SK-MEL-5 (cell line): ENCODE measurements at places on chromosomes 7 and 10. TPM values are rescaled to one million over a fixed set of nuclear protein-coding genes. Genes with fewer than 3 reads are reported as not detected.
A peak's percentile ranks its signal among the peaks of the same experiment; 100 is the strongest.

GRCh38 chr10:76333796-76334195 lies 902.4 kb downstream of the LRMDA start:
- DNase-seq, result no peak

GRCh38 chr7:28104041-28104541 lies 76.5 kb downstream of the JAZF1 start:
- no peak for DNase-seq

GRCh38 chr10:80894311-80894791 lies 356.6 kb downstream of the SH2D4B start:
- no peak for DNase-seq

- no peak for DNase-seq
Measured at GRCh38 chr7:96495751-96496216, 173.9 kb upstream of the SLC25A13 start.

GRCh38 chr10:124725171-124725631 lies 19.0 kb downstream of the FAM53B start:
- no peak for DNase-seq

DNA sequence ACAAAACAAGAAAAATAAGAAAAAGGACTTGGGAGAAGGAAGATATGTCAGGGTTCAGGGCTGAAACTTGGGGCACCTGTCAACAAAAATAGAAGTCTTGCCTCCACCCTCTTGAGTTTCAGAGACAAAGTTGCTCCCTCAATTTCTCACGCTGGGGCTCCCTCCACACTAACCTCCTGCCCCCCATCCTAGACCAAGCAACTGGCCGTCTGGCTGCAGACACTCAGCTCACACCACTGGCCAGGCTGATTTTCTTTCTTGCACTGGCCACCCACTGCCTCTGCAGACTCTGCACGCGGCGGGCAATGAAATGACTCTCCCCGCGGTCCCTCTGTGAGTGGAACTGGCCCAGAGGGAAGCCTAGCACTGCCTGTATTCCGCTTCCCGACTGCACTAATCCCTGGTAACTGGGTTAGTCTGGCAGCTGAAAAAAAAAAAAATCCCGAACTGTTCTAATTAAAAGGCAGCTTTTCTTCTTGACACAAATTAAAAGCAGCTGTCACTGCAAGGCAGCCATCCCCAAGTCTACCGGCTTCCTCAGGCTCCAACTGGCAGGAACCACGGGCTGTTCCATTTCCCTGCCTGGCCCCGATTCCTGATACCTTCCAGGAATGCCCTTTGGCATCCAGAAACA lies 83.5 kb downstream of the SPDYE5 start:
- no peak for DNase-seq

DNA sequence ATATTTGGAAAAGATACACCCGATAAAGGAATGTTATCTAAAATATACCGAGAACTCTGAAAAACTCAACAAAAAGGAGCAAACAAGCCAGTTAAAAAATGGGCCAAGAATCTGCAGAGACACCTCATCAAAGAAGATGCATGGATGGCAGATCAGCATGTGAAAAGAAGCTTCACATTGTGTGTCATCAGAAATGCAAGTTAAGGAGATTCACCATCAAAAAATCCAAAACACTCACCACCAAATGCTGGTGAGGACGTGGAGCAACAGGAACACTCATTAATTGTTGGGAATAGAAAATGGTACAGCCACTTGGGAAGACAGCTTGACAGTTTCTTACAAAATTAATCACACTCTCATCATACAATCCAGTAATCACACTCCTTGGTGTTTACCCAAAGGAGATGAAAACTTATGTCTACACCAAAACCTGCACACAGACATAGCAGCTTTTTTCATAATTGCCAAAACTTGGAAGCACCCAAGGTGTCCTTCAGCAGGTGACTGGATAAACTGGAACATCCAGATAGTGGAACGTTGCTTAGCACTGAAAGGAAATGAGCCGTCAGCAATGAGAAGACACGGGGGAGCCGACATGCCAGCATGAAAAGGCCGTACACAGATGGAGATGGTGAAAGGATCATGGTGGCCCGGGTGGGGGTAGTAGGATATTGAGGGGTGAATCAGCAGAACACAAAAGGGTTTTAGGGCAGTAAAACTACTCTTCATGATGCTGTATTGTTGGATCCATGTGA lies 27.9 kb upstream of the PWWP2B start:
- DNase-seq, result no peak

DNA sequence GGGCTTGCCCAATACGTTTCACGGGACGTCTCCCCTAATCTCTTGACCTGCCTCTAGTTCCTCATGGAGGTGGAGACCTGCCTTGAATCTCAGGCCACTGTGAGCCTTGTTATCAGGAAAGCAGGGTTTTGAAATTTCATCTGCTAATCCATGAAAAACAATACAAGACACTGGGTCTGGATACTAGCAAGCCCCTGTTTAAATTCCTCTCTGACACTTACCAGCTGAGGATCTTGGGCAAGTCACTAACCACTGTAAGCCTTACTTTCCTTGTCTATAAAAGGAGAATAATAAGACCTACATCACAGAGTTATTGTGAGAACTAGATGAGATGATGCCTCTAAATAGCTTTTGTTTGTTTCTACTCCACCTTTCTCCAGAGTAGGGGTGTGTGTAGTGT lies 303.6 kb downstream of the FGFR2 start:
- DNase-seq, result no peak

- no peak for DNase-seq
Measured at GRCh38 chr7:77752016-77752415, 46.2 kb downstream of the TMEM60 start.

GRCh38 chr7:91767820-91768219 lies 112.7 kb downstream of the MTERF1 start:
- no peak for DNase-seq

- peak; percentile 17 for DNase-seq
Measured at GRCh38 chr10:126349101-126349500, 39.2 kb downstream of the ADAM12 start.

DNA sequence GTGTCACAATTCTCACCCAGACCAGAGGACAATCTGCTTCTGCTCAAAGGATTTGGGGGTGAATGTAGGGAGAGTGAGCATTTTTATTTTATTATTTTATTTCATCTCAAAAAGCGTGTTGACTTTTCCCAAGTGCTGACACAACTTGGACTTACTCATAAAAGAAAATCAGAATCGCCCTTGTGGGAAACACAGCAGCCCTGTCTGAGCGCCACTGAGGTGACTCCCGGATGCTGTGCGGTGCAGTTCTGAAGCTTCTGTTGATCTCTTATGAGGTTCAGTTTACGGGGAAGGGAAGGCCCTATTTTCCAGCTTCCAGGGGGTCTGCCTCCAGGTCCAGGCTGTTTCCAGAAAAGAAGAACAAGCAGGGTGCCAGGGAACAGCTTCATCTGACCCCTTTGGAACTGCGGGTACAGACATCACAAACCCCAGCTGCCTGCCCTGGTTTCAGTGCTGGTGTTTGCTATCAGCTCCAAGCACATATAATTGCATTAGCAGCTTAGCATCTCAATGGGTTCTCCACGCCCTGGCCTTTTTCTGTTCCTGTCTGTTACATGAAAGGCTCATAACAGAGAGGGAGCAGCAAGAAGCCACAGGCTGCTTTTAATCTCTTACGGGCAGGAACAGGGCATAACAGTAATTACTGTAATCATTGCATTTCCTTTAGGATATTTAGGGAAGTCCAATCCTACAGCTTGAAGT lies 52.4 kb downstream of the PARP12 start:
- DNase-seq, result no peak

- DNase-seq, result no peak
Measured at GRCh38 chr7:11298220-11298619, 324.5 kb downstream of the PHF14 start.

DNA sequence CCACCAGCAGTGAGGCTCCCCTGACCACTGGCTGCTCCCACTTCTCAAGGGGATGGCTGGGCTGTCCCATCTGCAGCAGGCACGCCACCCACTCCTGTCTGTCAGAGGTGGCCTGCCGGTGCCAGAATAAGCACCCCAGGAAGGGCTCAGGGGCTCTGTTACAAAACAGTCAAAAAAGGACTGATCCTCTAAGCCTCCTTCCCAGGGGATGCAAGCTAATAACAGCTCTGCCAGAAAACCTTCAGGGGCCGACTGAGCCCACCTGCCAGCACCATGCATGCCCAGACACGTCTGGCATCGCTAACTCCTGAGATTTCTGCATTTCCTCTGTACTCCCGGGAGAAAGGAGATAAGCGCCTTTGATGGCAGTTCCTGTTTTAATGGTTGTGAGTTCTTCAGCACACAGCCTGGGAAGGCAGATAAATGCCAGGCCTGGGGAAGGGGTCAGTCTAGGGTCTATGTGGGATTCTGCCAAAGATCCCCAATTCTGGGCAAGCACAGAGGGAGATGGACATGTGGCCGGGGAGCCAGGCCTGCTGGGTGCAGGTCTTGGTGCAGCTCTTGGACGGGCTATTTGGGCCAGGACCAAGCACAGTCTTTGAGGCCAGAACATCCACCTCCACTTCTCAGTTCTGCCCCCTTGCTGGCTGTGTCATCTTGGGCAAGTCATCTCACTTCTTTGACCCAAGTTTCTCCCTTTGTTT lies 128.4 kb downstream of the ARHGAP22 start:
- DNase-seq, result no peak

DNA sequence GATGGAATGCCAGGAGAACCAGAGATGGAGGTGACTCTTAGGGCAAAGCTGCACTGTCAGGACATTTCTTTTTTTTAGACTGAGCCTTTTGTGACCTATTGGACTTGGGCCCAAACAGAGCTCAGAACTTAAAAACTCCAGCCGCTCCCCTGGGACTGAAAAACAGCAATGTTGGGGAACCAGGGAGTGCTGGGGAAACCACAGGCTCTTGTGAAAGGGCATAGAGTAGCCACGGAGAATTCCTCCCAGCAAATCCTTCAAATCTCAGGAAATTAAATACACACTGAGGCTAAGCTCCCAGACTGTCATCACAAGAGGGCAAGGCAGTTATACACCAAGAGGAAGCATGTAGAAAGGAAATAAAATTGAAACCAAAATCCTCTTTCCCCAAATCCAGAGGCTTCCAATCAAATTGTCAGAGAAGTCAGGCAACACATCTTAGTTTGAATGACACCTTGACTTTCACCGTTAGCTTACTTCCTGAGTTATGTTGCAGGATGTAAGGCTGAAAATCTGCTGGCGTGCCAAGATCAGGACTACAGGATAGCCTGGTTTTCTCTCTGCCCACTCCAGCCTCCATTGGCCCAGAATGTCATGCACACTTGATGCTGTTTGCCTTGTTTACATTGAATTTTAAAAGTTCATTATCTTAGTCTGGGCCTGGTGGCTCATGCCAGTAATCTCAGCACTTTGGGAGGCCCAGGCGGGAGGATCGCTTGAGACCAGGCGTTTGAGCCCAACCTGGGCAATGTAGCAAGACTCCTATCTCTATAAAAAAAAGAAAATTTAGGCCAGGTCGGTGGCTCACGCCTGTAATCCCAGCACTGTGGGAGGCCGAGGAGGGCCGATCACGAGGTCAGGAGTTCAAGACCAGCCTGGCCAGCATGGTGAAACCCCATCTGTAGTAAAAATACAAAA lies 2.6 kb upstream of the RFC2 start:
- DNase-seq, result no peak

GRCh38 chr10:94626476-94626875 lies 57.1 kb upstream of the CYP2C18 start:
- DNase-seq, result no peak

GRCh38 chr10:76032700-76033039 lies 601.2 kb downstream of the LRMDA start:
- no peak for DNase-seq

- DNase-seq, result no peak
Measured at GRCh38 chr10:75935240-75935639, 503.8 kb downstream of the LRMDA start.

GRCh38 chr10:96651998-96652431 lies 65.2 kb upstream of the TM9SF3 start:
- DNase-seq, result no peak

DNA sequence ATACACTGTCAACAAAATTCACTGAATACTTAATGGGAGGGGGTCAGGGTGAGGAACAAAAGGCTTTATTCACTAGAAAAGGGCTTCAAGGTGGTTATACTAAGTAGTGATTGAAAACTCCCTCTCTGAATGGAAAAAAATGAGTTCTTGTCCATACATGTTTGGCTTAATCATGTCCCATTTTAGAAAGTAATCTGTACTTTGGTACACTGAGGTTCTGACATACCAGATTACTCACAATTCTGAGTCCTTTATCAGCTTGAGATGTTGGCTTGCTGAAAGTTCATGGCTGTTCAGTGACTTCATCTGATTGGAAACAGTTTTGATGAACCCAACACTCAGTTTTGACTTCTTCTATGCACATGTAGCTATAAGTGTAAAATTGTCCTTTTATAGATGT lies 12.8 kb upstream of the NOBOX start:
- DNase-seq, result no peak

DNA sequence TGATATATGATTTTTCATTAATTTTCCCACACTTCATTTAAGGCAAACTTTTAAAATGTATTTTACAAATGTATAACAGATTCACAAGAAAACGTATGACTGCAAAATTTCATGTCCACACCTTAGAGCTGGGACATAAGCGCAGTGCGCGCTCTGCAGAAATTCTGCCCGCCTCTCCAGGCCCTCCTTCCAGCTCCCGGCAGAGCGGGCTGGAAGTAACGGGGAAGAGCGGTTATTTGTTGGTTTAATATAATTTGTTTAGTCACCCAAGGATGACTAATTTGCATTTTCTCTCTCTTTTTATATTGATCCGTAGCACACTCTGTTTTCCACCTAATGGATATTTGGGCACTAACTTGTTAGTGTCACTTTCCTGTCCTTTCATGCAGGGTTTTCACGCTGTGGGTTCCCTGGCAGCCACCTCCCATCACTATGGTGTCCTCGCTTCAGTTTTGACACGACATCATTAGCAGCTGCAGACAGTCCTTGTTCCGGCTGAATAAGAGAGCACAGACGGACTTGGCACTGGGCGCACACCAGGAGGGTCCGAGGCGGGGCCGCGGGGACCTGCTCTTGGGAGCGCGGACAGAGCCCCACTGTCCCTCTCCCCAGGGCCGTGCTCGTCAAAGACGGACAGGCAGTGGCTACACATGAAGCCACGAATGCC lies 129.2 kb upstream of the SEC61G start:
- no peak for DNase-seq

DNA sequence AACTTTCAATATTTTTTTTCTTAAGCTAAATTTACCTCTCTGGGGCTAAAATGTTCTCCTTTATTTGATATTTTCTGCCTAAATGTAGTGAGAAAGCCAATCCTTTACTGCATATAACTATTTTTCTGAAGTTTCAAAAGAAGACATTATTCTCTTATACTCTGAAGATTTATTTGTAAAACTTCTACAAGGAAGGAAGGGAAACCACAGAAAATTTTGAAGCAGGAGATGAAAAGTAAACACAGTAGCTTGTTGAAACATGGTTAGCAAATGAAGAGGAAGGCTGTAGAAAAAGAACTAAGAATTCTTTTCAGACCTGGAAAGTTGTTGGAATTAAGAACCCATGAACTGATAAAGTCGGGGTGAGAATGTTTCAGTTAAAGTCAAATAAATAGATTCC lies 330.3 kb downstream of the HGF start:
- DNase-seq, result no peak

GRCh38 chr7:127847641-127848040 lies 183.6 kb downstream of the LRRC4 start:
- DNase-seq, result peak; percentile 17

PPP1R3A gene
- total RNA-seq, result not detected in 2 replicates

SLC16A12 gene
- total RNA-seq, result not detected in 2 replicates

NACAD gene
- total RNA-seq, result 0.05 and 0.16 TPM in 2 replicates

ADAM22 gene
- 4.6 and 5.2 TPM in 2 replicates for total RNA-seq

PARD3 gene
- 42.4 and 44.2 TPM in 2 replicates for total RNA-seq

LBX1 gene
- not detected in 2 replicates for total RNA-seq

NEUROD6 gene
- total RNA-seq, result not detected in 2 replicates

CYP3A7 gene
- total RNA-seq, result not detected in 2 replicates

ACHE gene
- total RNA-seq, result 1.5 and 1.8 TPM in 2 replicates

IDI2 gene
- 0.08 TPM in 1 of 2 replicates, not detected in the other for total RNA-seq

ITPRID1 gene
- not detected in 2 replicates for total RNA-seq

SP4 gene
- 10.1 and 14.1 TPM in 2 replicates for total RNA-seq

SGCE gene
- total RNA-seq, result 69.9 and 76.4 TPM in 2 replicates
